ENCODE measurements at places on chromosomes 1 and 21.

- DNase-seq: no peak
Observed at GRCh38 chr21:27825035-27825434, 858.1 kb upstream of the ADAMTS5 start.

GRCh38 chr1:112143871-112144441 is 154.5 kb upstream of the KCND3 start:
- no peak for DNase-seq

DNA sequence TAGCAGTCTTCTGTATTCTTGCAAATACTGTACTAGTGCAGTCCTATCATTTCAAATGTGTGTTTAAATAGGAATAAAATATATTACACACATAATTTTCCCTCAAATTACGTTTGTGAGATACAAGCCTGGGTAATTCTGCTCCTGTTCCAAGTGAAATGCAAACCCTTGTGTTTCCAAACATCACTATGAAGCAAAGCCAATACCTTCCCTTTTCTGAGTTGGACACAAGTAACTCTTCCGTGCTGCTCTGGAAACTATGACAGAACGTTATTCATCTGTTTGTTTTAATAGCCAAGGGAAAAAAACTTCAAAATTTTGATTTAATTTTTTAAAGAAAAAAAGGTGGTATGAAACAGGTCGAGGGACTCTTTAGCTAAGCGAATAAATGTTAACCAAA is 73.7 kb upstream of the UBE2U start:
- DNase-seq: no peak

- peak; percentile 51 for DNase-seq
Observed at GRCh38 chr1:64934115-64934877, 32.1 kb downstream of the JAK1 start.

DNA sequence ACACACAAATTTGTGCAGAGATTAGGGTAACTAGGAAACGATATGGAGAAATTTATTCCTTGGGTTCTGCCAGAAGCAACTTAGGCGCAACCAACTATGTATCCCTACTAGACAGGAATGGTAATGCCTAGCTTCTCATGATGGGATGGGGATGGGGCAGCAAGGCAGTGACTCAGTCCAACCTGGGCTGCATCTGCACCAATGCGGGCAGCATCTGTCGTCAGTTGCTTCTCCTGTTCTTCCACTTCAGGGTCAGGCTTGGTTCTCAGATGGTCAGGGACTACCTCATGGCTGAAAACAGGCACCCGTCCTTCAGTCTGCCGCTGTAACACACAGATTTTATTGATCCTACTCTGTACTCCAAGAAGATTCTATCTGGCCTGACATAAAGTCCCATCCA is 2.9 kb downstream of the MED8 start:
- no peak for DNase-seq

DNA sequence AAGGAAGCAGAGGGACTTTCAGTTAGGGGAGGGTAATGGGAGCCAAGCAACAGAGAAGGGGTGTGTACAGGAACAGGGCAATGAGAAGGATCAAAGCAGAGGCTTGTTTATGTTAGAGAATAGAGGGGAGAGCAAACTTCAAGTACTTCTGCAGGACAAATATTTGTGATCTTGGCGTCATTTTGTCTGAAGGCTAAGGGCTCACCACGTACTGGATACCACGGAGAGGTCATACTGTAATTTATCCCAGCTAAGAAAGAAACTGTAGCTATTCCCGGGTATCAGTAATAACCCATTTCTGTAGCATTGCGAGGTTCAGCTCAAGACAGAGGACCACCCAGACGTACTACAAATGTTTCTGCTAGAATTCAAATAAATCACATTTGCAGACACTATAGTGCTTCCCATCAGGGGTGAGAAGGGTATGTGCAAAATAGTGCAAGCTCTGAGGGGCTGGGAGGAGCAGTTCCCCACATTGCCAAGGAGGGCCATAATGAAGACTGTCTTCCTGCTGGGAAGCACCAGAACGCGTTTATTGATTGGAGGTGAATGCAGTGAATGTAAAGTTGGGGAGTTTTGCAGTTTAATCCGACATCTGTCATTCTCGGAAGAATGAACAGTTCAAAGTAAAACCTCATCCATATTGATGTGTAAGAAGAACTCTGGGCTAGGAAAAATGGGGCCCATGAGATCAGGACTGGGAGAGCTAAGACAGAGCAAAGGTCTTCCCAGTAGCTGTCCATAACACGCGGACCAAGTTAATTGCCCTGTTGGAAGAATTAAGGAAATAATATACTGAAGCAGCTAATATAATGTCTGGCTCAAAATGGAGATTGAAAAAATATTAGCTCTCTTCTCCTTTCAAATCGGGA is 136.9 kb downstream of the RWDD3 start:
- DNase-seq: no peak

- DNase-seq: no peak
Observed at GRCh38 chr1:32742199-32742947, 39.8 kb upstream of the SYNC start.

DNA sequence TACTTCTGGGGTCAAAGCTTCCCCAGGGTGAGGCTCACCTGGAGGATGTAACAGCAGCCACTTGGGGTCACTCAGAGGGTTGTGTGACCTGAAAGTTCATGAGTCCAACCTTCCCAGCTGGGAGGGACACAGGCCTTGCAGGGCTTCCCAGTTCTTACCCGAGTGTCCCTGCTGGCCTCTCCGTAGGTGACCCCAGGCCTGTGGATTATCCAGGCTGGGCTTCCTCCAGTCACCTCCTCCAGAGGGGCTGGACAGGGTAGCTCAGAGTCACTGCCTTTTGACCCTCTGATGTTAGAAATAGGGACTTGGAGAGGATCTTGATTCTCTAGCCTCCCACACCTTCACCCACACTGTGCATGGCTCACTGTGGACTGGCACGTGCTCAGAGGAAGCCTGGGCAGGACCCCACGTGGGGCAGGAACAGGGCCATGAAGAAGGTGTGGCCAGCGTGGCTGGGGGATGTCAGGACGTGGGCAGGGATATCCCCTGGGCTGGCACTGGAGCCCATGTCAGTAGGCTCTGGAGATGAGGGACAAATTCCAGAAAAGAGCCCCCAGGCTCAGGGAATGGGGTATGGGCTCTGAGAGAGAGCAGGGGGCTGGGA is 131.8 kb downstream of the ACTL8 start:
- DNase-seq: no peak

DNA sequence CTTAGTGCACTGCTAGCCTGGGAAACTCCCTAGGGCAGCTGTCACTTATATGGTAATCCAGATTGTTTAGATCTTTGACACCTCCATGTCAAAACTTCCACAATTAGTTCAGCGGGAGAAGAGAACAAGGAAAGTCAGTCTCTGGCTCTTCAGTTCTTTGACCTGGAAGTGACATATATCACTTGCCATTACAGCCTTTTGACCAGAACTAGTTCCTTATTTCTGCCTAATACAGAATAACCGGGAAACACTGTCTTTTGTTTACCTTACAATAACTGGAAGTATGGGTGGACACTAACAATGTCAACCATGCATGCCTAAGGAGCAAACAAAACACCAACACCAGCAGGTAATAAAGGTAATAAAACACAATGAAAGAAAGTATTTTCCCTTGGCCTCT is 68.3 kb downstream of the C4BPA start:
- DNase-seq: no peak

DNA sequence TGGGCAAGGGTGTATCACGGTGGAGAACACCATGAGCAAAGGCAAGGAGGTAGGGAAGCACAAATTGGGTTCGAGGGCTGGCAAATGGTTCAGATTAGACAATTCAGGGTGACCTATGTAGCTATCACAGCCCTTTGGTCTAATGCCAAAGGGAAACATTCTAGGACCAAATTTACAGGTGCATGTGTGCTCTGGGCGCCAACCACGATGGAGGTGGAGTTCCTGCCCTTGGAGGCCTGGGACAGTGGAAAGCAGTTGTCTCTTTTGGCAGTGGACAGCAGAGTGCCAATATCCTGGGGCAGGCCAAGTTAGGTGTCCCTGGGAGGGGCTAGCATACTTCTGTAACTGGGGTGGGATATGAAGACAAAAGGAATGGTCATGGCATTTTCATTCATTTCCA is 40.1 kb downstream of the IGFN1 start:
- no peak for DNase-seq

GRCh38 chr1:244941121-244941520 is 76.8 kb upstream of the HNRNPU start:
- no peak for DNase-seq

DNA sequence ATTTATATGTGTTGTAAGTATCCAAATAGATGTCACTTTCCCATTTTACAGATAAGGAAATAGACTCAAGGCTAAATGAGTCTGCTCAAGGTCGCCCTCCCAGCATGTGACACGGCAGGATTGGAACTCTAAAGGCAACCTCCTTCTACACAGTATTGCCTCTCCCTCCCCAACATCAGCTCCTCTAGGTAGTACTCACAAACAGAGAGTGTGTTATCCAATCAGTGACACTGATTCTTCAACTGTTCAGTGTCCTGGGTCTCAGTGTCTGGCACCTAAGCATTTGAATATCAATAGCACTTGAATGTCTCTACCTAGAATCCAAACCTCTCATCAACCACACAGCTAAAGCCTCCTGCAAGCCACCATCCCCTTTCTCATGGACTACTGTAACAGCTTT is 87.1 kb downstream of the DAB1 start:
- no peak for DNase-seq

- DNase-seq: no peak
Observed at GRCh38 chr1:84585803-84586202, 11.6 kb upstream of the CTBS start.

DNA sequence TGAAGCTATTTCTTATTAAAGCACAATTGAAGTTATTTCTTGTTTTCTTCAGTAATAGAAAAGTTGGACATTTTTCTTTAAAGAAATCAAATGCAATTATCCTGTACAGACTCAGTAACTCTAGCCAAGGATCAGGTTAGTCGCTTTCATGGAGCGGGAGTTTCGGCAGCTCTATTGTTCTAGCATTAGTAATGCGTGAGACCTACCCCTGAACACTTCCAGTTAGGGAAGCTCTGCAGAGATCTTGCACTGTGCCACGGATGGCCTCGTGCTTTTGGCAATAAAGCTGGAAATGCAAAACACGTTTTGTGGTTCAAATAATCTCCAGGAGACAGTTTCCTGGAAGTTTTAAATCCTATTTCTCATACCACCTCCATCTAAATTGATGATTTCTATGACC is 488.4 kb downstream of the SETD4 start:
- no peak for DNase-seq

- DNase-seq: no peak
Observed at GRCh38 chr1:174999936-175000696, at the start of gene CACYBP. TSS of gene CACYBP (plus strand) at chr1:174999947. CDS start at chr1:175000181, 234 bp downstream.

DNA sequence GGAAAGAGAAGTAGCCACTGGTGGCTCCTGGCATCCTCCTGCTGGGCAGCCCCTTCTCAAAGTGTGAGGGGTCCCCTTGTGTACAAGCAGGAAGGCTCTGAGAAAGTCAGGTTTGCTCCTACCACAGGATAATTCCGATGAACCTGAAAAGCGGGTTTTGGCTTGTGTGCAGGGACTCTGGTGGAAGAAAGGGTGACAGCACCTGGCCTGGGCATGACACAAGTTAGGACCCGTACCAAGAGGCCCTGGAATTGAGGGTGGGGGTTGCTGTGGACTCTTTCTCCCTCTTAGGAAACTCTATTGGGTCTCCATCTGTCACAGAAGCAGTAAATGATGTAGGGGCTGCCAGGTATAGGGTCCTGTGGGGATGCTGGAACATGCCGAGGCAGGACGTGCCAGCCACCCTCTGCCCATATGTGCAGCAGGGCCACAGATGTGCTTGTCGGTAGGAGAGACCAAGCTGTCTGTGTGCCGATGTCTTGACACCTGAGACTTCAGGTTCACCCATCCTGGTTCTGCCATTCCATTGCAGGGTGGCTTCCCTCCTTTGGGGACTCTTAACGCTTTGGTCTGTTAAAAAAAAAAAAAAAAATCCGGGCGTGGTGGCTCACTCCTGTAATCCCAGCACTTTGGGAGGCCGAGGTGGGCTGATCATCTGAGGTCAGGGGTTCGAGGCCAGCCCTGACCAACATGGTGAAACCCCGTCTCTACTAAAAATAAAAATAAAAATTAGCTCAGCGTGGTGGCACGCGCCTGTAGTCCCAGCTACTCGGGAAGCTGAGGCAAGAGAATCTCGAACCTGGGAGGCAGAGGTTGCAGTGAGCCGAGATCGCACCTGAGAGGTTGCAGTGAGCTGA is 9.8 kb downstream of the C1orf35 start:
- no peak for DNase-seq

DNA sequence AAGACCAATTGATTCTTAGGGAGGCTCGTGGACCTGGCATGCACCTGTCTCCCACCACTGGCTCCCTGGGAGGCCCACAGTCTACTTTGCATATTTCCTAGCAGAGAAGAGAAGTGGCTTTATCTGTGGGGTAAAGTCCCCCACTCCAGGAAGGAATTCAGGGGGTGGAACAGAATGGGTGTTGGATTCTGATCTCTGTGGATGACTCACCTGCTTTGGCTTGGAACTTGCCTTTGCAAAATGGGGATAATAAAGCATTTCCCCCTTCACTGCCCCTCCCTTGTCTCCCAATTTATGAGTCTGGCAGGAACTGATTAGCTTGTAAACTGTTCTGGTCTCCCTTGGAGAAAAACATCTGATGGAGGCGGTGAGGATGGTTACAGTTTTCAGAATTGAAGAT is 21.2 kb upstream of the OTUD3 start:
- no peak for DNase-seq

- peak; percentile 80 for DNase-seq
Observed at GRCh38 chr1:195663549-195664280, 944.5 kb downstream of the KCNT2 start.

DNA sequence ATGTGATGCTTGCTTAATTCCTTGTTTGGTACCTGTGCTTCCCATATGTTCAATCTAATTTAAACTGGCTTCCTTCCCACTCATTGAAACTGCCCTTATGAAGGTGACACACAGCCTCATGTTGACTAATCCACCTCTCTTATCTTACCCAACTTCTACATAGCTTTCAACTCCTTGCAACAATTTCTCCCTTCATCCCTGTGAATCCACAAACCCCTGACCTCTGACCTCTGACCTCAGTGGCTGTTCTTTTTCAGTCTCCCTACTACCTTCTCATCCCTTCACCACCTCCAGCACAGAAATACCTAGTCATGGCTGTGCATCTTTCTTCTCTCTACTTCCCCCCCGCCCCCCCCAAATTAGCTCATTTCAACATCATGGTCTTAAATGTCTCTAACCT is 144.5 kb downstream of the TTLL7 start:
- DNase-seq: no peak

DNA sequence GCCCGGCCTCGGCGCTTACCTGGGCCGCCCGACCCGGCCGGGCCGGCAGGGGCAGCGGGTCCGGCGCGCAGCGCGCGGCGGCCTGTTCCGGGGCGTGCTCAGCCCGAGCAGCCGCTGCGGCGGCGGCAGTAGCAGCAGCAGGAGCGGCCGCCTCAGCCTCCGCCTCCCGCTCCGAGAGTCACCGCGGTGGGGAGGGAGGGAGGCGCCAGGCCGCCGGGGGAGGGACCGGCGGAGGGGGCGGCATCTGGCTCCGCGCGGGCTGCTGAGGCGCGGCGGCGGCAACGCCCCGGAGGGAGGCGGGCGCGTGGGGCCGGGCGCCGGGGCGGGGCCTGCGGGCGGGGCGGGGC is at the start of gene CTNNBIP1:
TSS of gene CTNNBIP1 (minus strand) at position 194 of the 347 bp plus-strand sequence. CDS start 38,205 bp downstream, outside the sequence.
- no peak for DNase-seq

Data from HS-27A (cell line).